Aortic smooth muscle cell (primary cell): ENCODE measurements at places on chromosomes 4 and X. TPM values are rescaled to one million over a fixed set of nuclear protein-coding genes. Genes with fewer than 3 reads are reported as not detected.

ASB9 gene
- 1.6 and 2.6 TPM in 2 replicates for total RNA-seq

SERPINA7 gene
- total RNA-seq: not detected in 2 replicates

IL1RAPL2 gene
- total RNA-seq: not detected in 2 replicates

PAGE2B gene
- total RNA-seq: not detected in 2 replicates

KIAA0232 gene
- 19.9 and 21.0 TPM in 2 replicates for total RNA-seq

NEIL3 gene
- 5.8 and 6.6 TPM in 2 replicates for total RNA-seq

SPATA18 gene
- total RNA-seq: 7.5 and 10.1 TPM in 2 replicates

CHST7 gene
- 17.2 and 58.1 TPM in 2 replicates for total RNA-seq

WAS gene
- total RNA-seq: 0.12 TPM in 1 of 2 replicates, not detected in the other

SSX1 gene
- not detected in 2 replicates for total RNA-seq

HPSE gene
- total RNA-seq: 0.62 and 2.5 TPM in 2 replicates

RTL9 gene
- total RNA-seq: under 0.01 and 0.06 TPM in 2 replicates

DOK7 gene
- total RNA-seq: 0.13 and 0.19 TPM in 2 replicates

ADH7 gene
- total RNA-seq: not detected in 2 replicates

MAML3 gene
- total RNA-seq: 0.92 and 0.93 TPM in 2 replicates

NXT2 gene
- total RNA-seq: 9.6 and 13.0 TPM in 2 replicates

PHOX2B gene
- total RNA-seq: not detected in 2 replicates

ALAS2 gene
- total RNA-seq: not detected in 2 replicates

JCHAIN gene
- total RNA-seq: 0.12 and 0.13 TPM in 2 replicates

SPANXD gene
- not detected in 2 replicates for total RNA-seq

GYG2 gene
- 0.06 and 0.26 TPM in 2 replicates for total RNA-seq

XK gene
- 0.06 and 0.13 TPM in 2 replicates for total RNA-seq

SULT1E1 gene
- total RNA-seq: 4.2 and 12.0 TPM in 2 replicates

MAP7D2 gene
- 0.26 TPM in 1 of 2 replicates, not detected in the other for total RNA-seq

BMX gene
- 2.6 and 4.6 TPM in 2 replicates for total RNA-seq

SPANXA1 gene
- not detected in 2 replicates for total RNA-seq

ARSJ gene
- 32.1 and 36.2 TPM in 2 replicates for total RNA-seq

NRK gene
- 0.13 and 1.2 TPM in 2 replicates for total RNA-seq

FDCSP gene
- not detected in 2 replicates for total RNA-seq

SHISA3 gene
- total RNA-seq: 22.0 and 37.5 TPM in 2 replicates

TEX13D gene
- not detected in 2 replicates for total RNA-seq

MAGEA2 gene
- not detected in 2 replicates for total RNA-seq

MAOB gene
- total RNA-seq: 0.13 and 0.19 TPM in 2 replicates

CSAG3 gene
- total RNA-seq: not detected in 2 replicates

TEC gene
- total RNA-seq: 0.37 and 0.92 TPM in 2 replicates

GSX2 gene
- total RNA-seq: not detected in 2 replicates

TLR3 gene
- total RNA-seq: 3.7 and 6.9 TPM in 2 replicates

TMEM35A gene
- 7.1 and 12.0 TPM in 2 replicates for total RNA-seq

DSPP gene
- total RNA-seq: not detected in 2 replicates

GRIA3 gene
- total RNA-seq: 5.0 and 7.4 TPM in 2 replicates

GPR173 gene
- total RNA-seq: 1.2 and 1.7 TPM in 2 replicates

CWH43 gene
- total RNA-seq: not detected in 2 replicates

ZNF674 gene
- total RNA-seq: 4.0 and 4.2 TPM in 2 replicates

RBM47 gene
- 0.25 and 0.40 TPM in 2 replicates for total RNA-seq

NPY2R gene
- 117 and 139 TPM in 2 replicates for total RNA-seq

XKRX gene
- total RNA-seq: under 0.01 TPM in 1 of 2 replicates, not detected in the other
